ENCODE measurements at places on chromosomes 2 and 18. TPM values are rescaled to one million over a fixed set of nuclear protein-coding genes. Genes with fewer than 3 reads are reported as not detected.

The RUFY4 gene
- total RNA-seq = not detected

The FAP gene
- 3.3 TPM for total RNA-seq

The SCLY gene
- total RNA-seq = 19.6 TPM

The EGR4 gene
- not detected for total RNA-seq

The CETN1 gene
- total RNA-seq = not detected

The G6PC2 gene
- total RNA-seq = not detected

The RTP5 gene
- total RNA-seq = not detected

The LRRTM1 gene
- not detected for total RNA-seq

The NETO1 gene
- total RNA-seq = not detected

The RAB12 gene
- 71.5 TPM for total RNA-seq

The DLX1 gene
- 8.4 TPM for total RNA-seq

The FHOD3 gene
- total RNA-seq = 4.9 TPM

DNA sequence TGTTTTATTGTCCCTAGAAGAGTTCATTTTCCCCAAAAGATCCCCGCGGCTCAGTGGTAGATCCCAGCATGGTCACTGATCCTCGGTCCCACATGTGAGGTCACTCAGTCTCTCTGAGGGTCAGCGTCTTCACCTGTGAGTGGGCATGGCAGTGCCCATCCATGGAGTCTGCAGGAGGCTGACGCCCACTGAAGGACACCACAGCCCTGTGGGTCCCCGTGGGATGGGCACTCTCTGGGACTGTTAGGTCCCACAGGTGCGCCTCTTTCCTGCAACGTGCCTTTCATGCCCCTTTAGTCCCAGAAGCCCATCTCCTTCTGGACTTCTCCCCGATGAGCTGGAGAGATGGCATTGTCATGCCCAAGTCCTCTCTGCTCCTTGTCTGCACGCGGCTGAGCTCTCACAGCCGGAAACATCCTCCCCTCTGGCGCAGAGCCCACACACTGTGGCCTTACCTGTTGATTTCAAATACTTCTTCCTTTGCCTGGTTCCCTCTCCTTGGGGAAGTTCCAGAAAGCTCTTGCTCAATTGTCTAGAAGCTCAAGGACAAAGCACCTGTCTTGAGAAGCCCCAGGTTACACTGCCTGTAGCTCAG, 75.9 kb downstream of the PTGR3 start:
- DNase-seq = no peak

- no peak for DNase-seq
These were observed 47.8 kb downstream of the SATB2 start for GRCh38 chr2:199409759-199410529.

DNA sequence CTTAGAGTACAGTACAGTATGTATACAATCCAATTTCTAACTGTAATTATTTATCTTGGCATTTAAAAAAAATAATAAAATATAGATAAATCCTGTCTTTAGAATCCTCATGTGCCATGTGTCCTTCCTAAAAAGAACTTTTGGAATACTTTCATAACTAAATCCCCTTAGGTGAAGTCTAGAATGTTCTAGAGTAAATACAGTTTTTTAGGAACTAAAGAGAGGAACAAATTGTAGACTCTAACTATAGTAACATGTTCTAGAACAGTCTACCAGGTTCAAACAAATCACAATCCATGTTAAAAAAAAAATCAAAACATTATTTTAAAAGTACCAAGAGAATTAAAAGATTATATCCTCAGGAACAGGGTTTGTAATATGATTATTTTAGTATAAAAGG, 80.6 kb upstream of the CCDC141 start:
- DNase-seq = no peak

DNA sequence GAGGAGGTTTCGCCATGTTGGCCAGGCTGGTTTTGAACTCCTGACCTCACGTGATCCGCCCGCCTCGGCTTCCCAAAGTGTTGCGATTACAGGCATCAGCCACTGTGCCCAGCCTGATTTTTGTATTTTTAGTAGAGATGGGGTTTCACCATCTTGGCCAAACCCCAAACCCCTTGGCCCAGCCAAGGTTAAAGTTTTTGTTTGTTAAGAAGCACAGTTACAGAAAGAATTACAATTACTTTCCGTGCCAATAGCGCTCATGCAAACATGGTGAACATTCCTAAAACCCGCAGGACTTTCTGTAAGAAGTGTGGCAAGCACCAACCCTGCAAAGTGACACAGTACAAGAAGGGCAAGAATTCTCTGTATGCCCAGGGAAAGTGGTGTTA, 26.1 kb downstream of the ITSN2 start:
- peak; percentile 80 for DNase-seq

- peak; percentile 14 for DNase-seq
These were observed 63.3 kb upstream of the TMEM182 start for GRCh38 chr2:102698369-102699111.

GRCh38 chr2:94725543-94725942, 145.7 kb upstream of the TEKT4 start:
- no peak for DNase-seq

- DNase-seq = peak; percentile 65
These were observed 139.7 kb downstream of the HRH4 start for GRCh38 chr18:24600076-24600654.

- no peak for DNase-seq
These were observed 609.0 kb downstream of the EPHA4 start for GRCh38 chr2:220963076-220963475.

- DNase-seq = no peak
These were observed 105.0 kb downstream of the HIBCH start for GRCh38 chr2:190214426-190215194.

DNA sequence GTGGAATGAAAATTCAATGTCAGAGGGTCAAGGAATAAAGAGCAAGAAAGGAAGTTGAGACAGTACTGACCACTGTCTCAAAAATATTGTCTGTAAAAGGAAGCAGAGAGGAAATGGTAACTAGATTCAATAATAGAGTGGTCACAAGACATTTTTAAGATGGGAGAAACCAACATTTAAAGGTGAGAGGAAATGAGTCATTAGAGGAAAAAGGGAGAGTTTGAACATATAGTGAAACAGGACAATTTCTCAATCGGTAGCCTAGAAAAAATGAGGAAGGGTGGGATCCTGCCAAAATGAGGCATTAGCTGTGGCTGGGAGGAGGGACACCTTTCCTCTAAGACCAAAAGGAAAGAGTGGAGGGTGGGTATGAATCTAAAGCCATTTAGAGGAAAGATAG, 288.5 kb downstream of the SP3 start:
- DNase-seq = no peak

- DNase-seq = peak; percentile 9
These were observed 955.4 kb upstream of the POU3F3 start for GRCh38 chr2:103898561-103898960.

GRCh38 chr2:215382011-215382410, 53.9 kb downstream of the FN1 start:
- DNase-seq = no peak

- DNase-seq = no peak
These were observed 137.2 kb downstream of the BCL2 start for GRCh38 chr18:63182310-63182772.

- peak; percentile 82 for DNase-seq
These were observed 141.9 kb upstream of the LGALSL start for GRCh38 chr2:64311948-64312621.

GRCh38 chr2:120353931-120354330, 8.0 kb downstream of the INHBB start:
- no peak for DNase-seq

GRCh38 chr2:58336416-58336815, 95.3 kb upstream of the FANCL start:
- peak; percentile 23 for DNase-seq

DNA sequence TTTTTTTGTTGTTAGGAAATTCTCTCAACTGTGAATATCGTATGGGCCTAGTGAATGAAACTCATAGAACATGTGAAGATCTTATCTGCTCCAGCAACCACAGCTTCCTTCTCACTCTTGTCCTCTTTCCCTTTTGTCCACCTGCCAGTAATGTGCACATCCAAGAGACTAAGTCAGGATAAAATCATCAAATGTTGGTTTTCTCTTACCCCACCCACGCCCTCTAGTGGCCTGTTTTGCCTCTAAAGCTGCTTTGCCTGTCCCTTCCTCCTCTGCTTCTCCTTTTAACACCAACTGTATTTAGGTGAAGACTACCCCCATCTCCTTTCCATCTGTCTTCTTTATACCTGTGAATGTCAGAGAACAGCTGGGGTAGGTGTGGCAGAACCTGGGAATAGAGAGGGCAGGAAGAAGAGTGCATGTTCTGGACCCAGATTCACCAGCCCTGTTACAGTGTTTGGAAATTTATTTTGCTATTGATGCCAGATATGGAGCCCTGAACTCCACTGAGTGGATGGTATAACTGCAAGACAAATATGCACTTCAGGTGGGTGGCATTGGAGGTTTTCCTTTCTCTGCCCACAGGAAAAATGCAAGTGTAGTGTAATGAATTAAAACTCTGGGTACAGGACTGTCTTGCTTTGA, 8.4 kb upstream of the MGAT5 start:
- peak; percentile 48 for DNase-seq

GRCh38 chr18:70455731-70456130, 166.9 kb downstream of the SOCS6 start:
- no peak for DNase-seq

GRCh38 chr2:6937157-6937556, 19.9 kb downstream of the RNF144A start:
- no peak for DNase-seq

- DNase-seq = no peak
These were observed 1.8 kb upstream of the DRC1 start for GRCh38 chr2:26399771-26400376.

GRCh38 chr2:190748966-190749365, 100.1 kb downstream of the NAB1 start:
- DNase-seq = no peak

DNA sequence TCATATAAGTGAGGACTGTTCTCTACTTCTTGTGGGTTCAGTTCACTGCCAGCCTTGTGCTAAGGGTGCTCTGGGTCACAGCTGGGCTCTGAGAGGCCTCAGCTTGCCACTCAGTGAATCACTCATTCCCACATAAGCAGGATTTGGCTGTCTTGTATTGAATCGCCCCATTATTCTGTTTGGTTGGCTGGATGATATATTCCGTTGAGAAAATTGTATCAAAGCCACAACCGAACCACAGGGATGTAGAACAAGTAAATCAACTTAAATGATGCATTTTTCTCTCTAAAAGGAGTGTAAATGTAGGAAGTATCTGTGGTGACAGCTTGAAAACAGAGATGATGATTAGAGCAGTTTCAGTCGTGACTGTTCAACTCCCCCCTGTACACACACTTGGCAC, 39.6 kb downstream of the TTC39C start:
- peak; percentile 44 for DNase-seq

- peak; percentile 99 for DNase-seq
These were observed 71.0 kb upstream of the ITM2C start for GRCh38 chr2:230793572-230794359.

- DNase-seq = no peak
These were observed 40.2 kb downstream of the MAP4K4 start for GRCh38 chr2:101737478-101738255.

DNA sequence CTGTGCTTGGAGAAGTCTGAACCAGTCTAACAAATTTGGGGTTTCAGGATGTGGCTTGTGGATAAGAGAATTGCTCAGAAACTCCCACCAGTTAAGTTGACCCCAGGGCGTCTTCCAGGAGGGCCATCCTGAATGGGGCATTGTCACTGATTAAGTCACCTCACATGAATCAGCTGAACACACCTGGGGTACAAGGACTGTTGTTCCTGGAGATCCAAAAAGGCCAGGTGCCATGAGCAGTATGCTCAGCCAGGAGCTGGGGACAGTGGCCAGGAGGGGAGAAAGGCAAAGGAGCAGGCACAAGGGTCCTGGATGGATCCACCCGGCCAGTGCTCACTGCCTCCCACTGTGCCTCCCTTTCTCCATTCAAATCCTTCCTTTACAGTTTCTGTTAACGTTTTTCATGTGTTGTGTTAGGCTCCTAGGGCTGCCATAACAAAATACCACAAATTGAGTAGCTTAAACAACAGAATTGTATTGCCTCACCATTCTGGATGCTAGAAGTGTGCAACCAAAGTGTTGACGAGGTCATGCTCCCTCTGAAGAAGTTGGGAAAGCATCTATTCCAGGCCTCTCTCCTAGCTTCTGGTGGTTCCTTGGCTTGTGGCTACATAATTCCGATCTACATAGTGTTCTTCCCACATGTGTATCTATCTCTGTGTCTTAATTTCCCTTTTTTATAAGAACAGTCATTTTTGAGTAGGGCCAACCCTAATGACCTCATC, 33.4 kb downstream of the TRABD2A start:
- DNase-seq = no peak

DNA sequence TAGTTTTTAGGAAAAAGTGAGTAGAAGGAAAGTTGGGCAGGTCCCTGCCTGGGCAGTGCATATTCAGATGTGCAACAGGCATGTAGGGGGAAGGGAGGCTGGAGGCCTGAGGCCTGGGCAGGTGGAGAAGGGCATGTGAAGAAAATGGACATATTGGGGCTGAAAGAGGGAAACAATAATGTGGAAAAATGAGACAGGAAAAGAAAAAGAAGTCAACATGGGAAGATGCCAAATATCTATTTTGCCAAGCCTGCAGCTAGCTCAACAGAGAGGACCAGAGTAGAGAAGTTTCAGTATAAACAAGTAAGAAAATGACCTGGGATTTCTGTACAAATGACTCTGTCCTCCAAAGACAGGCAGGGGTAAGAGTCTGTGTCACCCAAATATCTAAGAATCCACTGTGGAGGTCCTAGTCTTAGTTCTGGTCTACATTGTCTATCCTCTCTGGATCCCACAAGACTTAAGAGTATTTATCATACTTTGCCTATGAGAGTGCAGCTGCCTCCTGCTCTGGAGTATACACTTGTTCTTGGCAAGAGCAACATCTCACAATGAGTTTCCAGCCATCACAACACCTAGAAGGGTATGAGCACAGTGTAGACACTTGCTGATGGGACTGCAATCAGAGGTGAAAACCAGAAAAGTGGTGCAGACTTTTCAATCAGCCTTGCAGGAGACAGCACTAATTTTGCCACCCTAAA, 80.2 kb downstream of the CLHC1 start:
- DNase-seq = no peak

GRCh38 chr2:231929961-231930592, 3.9 kb upstream of the NPPC start:
- no peak for DNase-seq

- peak; percentile 17 for DNase-seq
These were observed 609 bp downstream of the TPGS2 start for GRCh38 chr18:36828157-36828629.

GRCh38 chr2:171592036-171592555, 69.8 kb downstream of the CYBRD1 start:
- DNase-seq = no peak

DNA sequence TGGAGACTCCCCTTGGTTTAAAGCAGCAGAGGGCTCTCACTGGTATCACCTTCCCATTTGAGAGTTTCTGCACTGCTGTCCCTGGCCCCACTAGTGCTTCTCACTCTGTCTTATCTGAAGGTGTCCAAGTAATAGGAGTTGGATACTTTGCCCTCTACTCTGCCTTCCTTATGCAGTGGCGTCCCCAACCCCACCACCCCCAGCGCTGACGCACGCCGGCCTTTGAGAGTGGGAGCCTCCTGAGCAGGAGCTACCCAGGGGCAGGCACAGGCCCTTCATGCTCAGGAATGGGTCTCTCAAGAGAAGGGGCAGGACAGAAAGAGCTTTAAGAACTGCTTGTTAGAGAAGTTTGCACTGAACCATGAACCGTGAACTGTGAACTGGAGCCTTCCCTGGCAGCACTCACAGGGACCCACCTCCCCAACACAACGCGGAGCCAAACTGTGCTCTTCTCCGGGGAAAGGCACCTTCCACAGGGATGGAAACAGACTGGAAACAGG, 3.3 kb downstream of the CIB4 start:
- DNase-seq = no peak

- peak; percentile 9 for DNase-seq
These were observed 5.0 kb upstream of the TMEM178A start for GRCh38 chr2:39660612-39661236.

- peak; percentile 44 for DNase-seq
These were observed 147.6 kb downstream of the CCBE1 start for GRCh38 chr18:59549503-59550173.
